ENCODE measurements at places on chromosomes 1 and 21.

GRCh38 chr1:101474039-101474665, 237.3 kb downstream of the S1PR1 start:
- no peak for DNase-seq

- DNase-seq = peak; percentile 53
These were observed 111.9 kb upstream of the L1TD1 start for GRCh38 chr1:62082456-62083363.

- DNase-seq = no peak
These were observed 6.3 kb upstream of the RSBN1 start for GRCh38 chr1:113818578-113818977.

- DNase-seq = no peak
These were observed 64.7 kb downstream of the VPS26C start for GRCh38 chr21:37202221-37203110.

DNA sequence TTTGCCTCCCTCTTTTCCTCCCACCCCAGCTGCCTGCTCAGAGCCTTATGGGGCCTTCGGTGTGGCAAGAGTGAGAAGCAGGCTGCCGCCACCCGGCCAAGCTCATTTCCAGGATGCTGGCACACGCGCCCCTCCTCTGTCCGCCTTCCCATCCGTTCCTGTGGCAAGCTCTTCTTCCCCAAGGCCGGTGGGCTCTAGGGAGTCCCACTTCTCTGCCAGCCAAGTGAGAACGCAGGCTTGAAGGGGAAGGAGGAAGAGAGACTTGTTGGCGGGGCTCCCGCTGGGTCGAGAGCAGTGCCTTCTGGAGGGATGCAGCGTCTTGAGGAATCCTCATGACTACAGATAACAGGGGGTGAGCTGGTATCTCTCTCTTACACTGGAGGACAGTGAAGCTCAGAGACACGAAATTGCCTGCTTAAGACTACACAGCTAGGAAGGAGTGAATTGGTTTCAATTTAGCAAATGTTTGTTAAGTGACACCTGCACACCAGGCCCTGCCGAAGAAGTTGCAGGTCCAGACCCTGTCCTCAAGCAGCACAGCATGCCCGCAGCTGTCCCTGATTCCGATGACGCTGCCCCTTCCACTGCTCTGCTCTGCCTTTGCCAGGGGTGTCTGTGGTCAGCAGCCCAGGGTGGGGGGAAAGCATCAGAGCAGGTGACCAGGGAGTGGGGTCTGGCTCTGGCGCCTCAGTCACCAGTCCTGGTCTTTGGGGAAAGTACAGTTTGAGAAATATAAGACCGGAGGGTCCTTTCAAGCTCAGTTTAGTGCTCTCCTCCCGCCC, 40.1 kb upstream of the FOXO6 start:
- DNase-seq = no peak

DNA sequence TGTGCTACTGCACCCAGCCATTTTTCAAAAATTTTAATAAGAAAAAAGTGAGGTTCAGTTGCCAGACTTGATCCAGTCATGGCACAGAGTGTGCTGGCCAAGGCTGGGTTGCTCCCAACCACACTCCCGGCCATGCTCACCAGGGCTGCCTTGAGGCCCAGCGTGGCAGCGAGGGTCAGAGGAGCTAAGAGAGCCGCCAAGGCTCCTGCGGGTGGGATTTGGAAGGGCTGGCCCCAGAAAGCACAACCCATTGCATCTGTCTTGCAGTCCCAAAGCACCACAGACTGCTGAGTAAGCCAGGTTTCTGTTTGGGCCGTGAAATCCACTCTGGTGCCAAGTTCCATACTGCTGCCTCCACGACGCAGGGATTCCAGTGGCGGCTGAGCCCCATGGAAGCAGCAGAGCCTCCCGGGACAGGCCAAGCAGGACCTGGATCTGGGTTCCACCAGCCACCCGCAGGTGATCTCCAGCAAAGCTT, 22.6 kb downstream of the ZBTB17 start:
- DNase-seq = no peak

GRCh38 chr1:205554026-205554811, 49.8 kb downstream of the CDK18 start:
- no peak for DNase-seq

- no peak for DNase-seq
These were observed 7.4 kb upstream of the TFAP2E start for GRCh38 chr1:35565742-35566133.

DNA sequence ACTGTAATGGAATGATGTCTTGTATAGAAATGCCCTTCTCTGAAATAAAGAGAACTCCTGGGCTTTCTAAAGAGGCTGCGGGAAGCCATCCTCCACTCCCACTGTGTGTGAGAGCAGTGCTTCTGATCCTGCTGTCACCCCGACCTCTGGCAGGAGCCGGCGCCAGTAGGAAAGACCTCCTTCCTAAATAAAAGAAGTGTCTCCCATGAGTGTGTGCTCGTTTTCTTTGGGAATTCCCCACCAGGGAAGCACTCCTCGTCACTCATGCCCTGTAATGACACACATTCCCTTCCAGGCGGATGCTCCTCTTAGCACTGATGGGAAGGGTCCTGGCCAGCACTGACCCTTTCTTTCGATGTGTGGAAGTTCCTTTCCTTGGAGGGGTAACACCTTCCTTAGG, 20.1 kb downstream of the AGT start:
- DNase-seq = no peak

DNA sequence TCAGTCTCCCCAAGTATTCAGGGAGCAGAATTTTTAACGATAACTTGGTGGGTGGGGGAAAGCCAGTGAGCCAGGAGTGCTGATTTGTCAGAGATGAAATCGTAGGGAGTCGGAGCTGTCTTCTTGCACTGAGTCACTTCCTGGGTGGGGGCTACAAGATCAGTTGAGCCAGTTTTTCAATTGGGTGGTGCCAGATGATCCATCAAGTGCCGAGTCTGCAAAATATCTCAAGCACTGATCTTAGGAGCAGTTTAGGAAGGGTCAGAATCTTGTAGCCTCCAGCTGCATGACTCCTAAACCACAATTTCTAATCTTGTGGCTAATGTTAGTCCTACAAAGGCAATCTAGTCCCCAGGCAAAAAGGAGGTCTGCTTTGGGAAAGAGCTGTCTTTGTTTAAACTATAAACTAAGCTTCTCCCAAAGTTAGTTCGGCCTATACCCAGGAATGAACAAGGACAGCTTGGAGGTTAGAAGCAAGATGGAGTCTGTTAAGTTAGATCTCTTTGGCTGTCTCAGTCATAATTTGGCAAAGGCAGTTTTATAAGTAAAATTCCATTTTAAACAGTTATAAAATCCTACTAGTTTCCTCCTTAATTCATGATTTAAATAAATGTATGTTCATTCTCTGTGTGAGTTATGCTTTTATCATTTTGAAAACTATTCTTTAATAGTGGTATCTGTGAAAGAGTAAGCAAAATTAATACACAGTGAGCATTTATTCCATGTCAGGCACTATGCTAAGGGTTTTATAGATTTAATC, 51.7 kb downstream of the SLC16A1 start:
- DNase-seq = peak; percentile 68

DNA sequence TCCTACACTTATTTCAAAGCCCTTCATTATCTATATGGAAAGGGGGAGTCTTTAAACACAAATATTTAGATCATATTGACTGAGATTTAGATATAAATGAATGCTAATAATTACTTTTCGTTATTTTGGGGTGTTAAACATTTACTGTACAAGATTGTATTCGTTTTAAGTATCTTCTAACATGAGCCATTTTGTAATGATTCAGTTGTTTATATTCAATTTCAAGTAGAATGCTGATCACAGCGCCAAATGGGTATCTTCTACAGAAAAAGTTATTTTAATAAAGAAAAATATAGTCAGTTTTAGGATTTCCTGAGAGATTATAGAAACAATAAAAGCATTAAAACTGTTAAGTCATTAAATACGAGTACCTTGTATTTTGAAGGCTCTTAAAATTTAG, 104.5 kb upstream of the HNRNPU start:
- no peak for DNase-seq
